Panc1 (cell line): ENCODE measurements at places on chromosomes 5 and 9. TPM values are rescaled to one million over a fixed set of nuclear protein-coding genes. Genes with fewer than 3 reads are reported as not detected.

- no peaks in the 10 kb centered on the region for H3K27me3 ChIP-seq
- H3K27ac ChIP-seq = no peak overlapping the region
- DNase-seq = no peak
These were observed 53.6 kb upstream of the RANBP6 start for GRCh38 chr9:6068983-6069382.

Gene OR5C1
- total RNA-seq = not detected

Gene TRPM3
- not detected for total RNA-seq

Gene BTNL3
- not detected for total RNA-seq

DNA sequence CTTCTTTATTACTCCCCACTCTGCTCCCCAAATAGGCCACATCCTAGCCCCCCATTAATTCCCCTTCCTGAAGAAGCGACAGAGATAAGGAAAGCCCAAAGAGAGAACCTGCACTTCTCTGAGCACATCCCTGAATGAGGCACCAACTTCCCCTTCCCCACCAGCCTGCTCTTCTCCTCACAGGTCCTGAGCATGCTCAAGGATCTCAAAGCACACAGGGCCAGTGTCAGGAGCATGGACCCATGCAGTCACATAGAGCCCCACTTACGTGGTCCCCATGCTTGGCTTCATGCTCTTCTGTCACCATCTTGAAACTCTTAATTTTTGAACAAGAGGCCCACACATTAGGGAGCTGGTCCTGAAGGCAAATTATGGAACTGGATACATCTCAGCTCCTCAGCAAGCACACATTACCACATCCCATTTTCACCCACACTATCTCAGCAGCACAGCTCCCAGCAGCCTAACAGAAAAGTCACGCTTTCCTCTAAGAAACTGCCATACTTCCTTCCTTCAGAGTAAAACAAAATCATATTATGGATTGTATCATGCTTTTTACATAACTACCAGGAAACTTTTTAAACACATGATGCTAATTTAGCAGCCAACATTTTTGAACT is 99.8 kb downstream of the NFIB start:
- H3K36me3 ChIP-seq = no peaks in the 10 kb centered on the region
- peaks cover 16% of the 10 kb centered on the region; the same call in 1 of the 2 replicates for H3K4me1 ChIP-seq
- no peaks in the 10 kb centered on the region for H3K27me3 ChIP-seq

Gene GZMA
- not detected for total RNA-seq
